Stimulated activated CD8-positive, alpha-beta memory T cell treated with anti-CD3 and anti-CD28 coated beads, Interleukin-2, amount 100 ng/mL, for 1 hour (primary cell): ENCODE measurements at places on chromosomes 12 and 14.

- no peak for DNase-seq
These were observed 48.1 kb upstream of the OTX2 start for GRCh38 chr14:56858422-56858821.

GRCh38 chr12:713281-713875, 39.0 kb upstream of the WNK1 start:
- DNase-seq, result no peak

GRCh38 chr12:105427883-105428282, 97.4 kb downstream of the C12orf75 start:
- DNase-seq, result no peak

DNA sequence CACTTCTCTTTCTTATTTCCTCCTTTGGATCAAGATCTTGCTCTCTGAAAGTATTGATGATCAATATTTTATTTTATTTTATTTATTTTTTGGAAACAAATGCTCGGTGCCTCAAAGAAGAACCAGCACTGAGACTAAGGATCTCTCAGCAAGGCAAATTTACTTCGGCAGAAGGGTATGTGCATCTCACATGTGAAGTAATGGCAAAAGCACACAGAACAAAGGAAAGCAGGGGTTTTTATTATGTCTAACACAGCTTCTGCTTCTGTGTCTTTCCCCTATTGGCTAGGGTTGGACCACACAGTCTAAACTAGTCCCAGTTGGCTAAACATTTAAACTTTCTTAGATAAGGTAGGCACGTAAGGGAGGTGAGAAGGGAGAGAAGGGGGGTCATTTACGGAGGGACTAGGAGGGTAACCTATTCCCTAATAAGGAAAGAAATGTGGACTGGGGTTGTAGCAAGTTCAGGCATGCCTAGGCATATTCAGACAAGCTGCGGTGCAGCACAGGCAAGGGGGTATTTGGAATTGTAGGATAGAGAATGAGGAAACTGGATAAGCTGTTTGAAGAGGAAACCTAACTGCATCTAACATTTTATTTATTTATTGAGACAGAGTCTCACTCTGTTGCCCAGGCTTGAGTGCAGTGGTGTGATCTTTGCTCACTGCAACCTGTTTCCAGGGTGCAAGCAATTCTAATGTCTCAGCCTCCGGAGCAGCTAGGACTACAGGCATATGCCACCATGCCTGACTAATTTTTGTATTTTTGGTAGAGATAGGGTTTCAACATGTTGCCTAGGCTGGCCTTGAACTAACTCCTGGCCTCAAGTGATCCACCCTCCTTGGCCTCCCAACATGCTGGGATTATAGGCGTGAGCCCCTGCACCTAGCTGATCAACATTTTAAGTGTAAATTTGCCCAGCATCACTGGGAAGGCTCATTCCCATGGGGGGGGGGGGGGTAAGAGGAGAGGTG, 90.0 kb upstream of the EIF5 start:
- DNase-seq, result no peak

DNA sequence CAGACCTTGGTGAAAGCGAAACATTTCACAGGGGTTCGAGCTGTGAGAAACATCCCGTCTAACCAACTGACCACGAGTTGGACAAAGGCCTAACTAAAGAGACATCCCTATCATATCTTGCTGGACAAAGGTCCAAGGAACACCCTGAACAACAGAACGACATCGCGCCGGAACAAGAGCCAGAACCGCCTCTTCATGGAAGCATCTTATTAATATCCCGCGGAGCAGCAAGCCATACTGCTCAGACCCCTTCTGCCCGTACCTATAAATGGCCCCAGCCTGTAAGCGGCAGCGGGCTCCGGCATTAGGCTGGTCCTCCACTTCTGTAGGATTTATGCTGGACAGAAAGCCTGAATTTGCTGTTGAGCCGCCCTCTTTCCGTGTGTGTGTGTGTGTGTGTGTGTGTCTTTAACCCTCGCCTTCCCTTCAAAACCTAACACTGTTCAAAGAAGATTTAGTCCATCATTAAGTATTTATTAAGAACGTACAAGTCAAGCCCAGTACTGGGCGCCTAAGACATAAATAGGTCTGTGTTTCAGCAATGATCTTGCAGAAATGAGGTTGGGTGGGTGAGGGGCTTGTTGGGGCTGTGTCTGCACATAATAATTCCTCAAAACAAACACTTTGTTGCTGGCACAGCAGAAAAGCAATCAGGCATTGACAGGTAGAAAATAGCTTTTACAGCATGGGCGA, 1.9 kb downstream of the SLC6A15 start:
- no peak for DNase-seq

- no peak for DNase-seq
These were observed 695.6 kb upstream of the LMO3 start for GRCh38 chr12:17301544-17301943.

- no peak for DNase-seq
These were observed 22.5 kb downstream of the RFLNA start for GRCh38 chr12:124317400-124317799.

DNA sequence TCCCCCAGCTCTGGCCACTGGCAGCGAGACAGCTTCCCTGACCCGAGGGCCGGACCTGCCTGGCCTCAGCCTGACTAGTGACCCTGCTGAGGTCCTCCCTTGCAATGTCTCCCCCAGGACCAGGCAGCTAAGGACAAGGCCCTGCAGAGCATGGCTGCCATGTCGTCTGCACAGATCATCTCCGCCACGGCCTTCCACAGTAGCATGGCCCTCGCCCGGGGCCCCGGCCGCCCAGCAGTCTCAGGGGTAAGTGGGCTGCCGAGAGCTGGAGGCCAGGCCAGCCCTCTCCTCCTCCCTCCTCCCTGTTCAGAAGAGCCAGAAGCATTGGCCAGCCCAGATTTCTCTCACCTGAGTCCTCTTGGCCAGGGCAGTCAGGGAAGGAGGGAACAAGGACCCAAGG, 58.1 kb downstream of the TEAD4 start:
- no peak for DNase-seq

DNA sequence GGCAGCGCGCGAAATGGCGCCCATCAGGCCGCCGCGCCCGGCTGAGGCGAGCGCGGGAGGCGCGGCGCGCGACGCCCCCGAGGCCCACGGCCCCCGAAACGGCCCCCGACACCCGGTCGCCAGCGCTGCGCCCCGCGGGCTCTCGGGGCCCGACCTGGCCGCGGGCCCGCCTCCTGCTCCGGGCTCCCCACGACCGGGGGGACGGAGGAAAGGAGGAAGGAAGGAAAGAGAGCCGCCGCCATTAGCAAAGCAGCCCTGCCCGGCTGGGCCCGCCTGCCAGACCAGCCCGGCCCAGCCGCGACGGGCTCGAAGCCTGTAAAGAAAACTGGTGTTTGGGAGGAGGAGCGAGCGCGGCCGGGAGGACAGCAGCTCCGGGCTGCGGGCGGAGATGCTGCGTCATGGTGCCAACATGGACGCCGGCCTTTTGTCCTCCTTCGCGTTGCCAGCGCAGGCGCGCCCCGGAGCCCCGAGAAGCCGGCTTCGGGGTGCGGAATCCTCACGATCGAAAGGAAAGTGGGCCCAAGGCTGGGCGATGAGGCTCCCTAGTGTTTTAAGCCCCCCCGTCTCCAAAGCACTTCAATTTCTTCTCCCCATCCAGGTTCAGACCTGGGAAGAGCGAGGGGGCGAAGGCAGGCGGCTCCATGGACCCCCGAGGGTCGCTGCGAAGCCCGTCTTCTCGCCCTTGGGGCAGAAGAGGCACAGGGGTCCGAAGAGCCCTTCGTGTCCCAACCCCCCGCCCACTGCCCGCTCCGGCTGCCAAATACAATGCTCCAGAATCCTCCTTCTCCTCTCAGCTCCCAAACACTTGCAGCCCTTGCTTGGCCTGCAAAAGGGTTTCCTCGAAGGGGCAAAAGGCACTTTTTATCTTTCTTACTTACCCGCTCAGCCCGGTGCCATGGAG, 2.9 kb upstream of the SETD1B start:
- no peak for DNase-seq

GRCh38 chr12:47131011-47131410, 51.3 kb upstream of the AMIGO2 start:
- no peak for DNase-seq

DNA sequence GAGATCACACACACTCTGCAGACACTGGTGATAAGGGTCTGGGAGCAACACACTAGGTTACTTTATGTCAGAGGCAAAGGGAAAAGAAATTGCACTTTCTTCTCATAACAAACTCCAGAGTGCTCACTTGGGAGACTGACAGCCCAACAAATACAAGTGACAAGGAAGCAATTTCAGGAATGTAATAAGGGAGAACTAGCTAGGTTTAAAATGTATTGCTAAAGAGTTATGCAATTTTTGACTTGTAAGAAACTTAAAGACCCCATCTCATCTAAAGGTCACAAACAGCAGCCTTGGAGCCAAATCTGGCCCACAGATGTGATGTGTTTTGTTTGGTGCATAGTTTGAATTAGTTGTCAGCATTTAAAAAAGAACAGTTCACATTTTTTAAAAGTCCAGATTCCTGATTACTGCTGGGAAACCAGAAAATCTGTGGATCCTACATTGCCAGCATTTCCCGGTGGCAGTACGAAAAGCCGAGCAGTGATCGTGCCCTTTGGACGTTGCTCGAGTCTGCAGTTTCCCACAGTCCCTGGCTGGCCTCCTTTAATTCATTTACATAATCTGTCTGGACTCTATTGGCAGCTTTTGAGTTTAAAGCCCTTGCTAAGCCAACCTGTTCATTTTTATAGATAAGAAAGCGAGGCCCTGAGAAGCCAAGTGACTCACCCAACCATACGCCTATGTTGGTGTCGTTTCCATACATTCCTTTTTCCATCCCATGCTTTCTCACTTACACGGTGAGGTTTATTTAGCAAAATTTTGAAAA, 42.0 kb upstream of the ETV6 start:
- no peak for DNase-seq

DNA sequence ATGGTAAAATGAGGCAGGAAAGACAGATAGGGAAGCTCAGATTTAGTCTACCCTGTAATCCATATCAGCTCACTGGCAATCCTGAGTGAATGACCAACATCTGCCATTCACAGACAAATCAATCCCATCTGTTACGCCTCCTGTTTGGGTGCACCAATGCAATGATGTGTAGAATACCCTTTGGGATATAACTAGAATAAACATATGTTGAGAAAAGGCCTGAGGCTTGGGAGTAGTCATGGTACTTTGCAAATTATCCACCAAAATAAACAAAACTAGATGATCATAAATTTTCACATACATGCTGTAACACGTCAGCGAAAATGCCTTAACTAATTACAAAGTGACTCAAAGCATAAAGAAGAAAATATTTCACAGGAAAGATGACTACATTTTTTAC, 78.8 kb downstream of the KCNC2 start:
- DNase-seq, result no peak

GRCh38 chr14:23301969-23302289, 730 bp downstream of the PPP1R3E start:
- DNase-seq, result no peak

DNA sequence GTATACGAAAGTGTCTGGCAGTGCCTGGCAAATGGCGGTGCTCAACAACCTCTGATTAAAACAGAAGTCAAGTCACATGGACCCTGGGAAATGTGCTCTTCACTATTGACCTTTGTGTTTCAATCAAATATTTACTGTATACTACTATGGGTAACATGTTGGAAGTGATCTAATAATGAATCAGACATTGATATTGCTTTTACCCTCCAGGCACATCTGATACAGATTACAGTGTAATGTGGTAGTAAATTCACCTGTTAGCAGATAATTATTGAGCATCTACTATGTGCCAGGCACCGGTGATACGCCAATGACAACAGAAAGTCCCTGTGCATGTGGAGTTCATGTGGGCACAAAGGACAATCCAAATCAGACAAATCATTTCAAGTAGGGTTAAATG, 63.1 kb downstream of the STON2 start:
- no peak for DNase-seq

DNA sequence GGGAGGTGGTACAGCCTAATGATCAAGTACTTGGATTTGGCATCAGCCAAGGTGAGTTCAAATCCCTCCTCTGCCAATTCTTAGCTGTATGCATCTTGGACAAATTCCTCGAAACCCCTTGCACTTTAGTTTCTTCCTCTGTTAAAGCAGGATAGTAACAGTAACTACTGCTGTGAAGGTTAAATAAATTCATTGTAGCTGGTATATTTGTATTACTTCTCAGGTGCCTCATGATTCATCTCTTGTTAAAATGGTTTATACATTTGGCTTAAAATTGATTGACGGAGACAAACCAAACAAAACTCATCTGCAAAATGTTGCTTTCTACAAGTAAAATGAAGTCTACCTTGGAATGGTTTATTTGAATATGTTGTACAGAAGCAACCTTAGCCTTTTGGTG, 2.3 kb upstream of the PTPRB start:
- no peak for DNase-seq

GRCh38 chr12:109967383-109968031, 28.7 kb downstream of the GIT2 start:
- no peak for DNase-seq

DNA sequence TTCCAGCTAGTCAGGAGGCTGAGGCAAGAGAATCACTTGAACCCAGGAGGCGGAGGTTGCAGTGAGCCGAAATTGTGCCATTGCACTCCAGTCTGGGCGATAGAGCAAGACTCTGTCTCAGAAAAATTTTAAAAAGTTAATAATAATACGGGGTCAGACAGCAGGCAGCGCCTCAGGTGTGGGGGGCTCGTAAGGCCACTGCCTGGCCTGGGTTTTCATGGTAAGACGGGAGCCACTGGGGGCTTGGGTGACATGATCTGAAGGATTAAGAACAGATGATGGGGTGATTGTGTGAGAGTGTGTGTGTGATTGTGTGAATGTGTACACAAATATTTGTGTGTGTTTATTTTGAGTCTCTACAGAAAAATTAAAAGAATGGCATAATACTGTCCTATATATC, 23.6 kb downstream of the BCL7A start:
- no peak for DNase-seq

- DNase-seq, result no peak
These were observed 19.2 kb downstream of the MTHFD1 start for GRCh38 chr14:64407329-64407728.

- DNase-seq, result no peak
These were observed 68.5 kb upstream of the RIC8B start for GRCh38 chr12:106705971-106706370.

GRCh38 chr14:81221579-81222102, 882 bp upstream of the GTF2A1 start:
- no peak for DNase-seq

DNA sequence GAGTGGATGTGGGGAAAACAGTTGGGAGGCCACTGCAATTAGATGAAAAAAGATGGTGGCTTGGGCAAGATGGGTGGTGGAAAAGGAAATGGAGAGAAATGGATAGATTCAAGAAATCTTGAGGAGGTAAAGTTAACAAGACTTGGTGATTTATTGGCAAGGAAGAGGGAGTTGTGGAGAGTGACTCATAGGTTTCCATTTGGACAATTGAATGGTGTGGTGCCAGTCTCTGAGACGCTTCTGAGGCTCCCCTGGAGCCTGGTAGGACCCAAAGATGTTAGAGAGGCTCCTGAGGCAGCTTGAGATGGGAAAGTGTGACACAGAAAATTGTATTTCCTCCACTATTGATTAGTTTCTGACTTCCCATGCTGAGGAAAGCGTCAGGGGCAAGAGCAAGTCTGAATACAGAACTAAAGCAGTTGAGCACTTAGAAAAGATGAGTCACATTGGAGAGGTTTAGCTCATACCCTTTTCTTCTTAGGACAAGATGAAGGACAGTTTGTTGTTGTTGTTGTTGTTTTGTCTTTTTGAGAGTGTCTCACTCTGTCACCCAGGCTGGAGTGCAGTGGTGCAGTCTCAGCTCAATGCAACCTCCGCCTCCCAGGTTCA, 4.5 kb downstream of the PRPF40B start:
- no peak for DNase-seq

GRCh38 chr12:152440-152839, 61.5 kb downstream of the SLC6A12 start:
- no peak for DNase-seq

GRCh38 chr14:72476657-72477499, 417.0 kb downstream of the DPF3 start:
- DNase-seq, result peak; percentile 26
